Mesothelial cell of epicardium (in vitro differentiated cells): ENCODE measurements at places on chromosomes 6 and 20. TPM values are rescaled to one million over a fixed set of nuclear protein-coding genes. Genes with fewer than 3 reads are reported as not detected.

Gene CLIC5
- 1.8 to 2.4 TPM (median 2.1 TPM) in 3 replicates for total RNA-seq

Gene C4A
- 12.0 to 15.3 TPM (median 12.3 TPM) in 3 replicates for total RNA-seq

Gene CLDN20
- not detected in 3 replicates for total RNA-seq

Gene ZCCHC3
- total RNA-seq = 40.2 to 40.8 TPM (median 40.5 TPM) in 3 replicates

- DNase-seq = no peak
Measured at GRCh38 chr6:116497113-116497676, 14.2 kb upstream of the CALHM5 start.

GRCh38 chr20:25408890-25409289 lies 1.4 kb downstream of the GINS1 start:
- no peak for DNase-seq

DNA sequence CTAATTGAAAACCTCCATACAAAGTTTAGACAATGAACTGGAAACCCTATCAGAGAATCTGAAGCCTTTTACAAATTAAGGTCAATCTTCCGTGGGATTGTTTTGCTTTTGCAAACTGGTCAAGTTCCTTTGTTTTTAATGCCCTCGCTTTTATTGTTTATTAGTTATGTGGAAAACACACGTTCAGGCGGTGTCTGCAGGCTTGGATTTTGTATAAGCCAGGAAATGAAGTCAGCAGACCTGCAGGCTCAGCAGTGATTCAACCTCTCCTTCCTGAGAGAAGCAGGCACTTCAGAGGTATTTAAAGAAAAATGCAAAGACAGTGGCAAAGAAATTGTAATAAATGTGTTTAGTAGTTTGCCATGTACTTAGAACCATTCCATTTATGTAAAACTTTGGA lies 103.4 kb upstream of the PDE10A start:
- no peak for DNase-seq

DNA sequence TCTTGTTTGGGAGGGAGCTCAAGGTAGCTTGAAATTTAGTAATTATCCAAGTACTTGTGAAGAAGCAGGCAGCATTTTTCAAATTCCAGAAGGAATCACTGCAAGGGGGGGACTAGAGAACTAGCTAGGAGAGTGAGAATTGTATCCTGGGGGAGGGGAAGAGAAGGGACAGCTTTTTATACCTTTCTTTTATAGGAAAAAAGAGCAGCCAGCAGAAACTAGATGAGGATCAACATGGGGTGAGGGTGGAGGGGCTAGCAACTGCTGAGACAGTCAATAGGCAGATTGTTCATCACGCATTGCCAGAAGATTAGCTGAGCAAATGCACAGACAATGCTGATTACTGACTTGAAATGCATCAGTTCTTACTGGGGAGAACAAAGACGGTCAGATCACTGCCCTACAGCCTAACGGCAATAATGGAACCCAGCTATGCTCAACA lies 514.3 kb upstream of the CITED2 start:
- no peak for DNase-seq

GRCh38 chr6:26483727-26484126 lies 16.4 kb upstream of the BTN1A1 start:
- no peak for DNase-seq

DNA sequence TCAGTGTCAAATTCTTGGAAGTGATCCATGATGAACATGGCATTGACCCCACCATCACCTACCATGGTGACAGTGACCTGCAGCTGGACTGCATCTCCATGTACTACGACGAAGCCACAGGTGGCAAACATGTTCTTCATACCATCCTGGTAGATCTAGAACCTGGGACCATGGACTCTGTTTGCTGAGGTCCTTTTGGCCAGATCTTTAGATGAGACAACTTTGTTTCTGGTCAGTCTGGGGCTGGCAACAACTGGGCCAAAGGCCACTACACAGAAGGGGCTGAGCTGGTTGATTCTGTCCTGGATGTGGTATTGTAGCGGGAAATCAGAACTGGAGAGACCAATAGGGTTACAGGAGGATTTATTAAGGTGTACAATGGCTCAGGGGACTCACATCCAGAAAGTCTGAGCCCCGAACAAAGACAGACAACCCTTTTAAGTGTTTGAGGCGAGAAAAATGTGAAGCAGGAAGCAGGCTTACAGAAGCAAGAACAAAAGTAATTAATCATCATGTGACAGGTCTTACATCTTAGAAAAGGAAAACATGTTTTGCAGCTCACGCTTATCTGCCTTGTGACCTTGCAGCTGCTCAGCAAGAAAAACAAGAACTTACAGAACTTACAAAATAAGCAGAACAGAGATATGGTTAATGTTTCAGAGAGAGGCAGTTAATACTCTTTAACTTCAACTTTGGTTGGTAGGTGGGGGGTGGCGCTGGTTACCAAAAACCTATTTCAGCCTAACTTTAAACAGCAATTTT lies 58.8 kb upstream of the MOCS1 start:
- no peak for DNase-seq

GRCh38 chr6:154425034-154425433 lies 68.4 kb upstream of the IPCEF1 start:
- no peak for DNase-seq

DNA sequence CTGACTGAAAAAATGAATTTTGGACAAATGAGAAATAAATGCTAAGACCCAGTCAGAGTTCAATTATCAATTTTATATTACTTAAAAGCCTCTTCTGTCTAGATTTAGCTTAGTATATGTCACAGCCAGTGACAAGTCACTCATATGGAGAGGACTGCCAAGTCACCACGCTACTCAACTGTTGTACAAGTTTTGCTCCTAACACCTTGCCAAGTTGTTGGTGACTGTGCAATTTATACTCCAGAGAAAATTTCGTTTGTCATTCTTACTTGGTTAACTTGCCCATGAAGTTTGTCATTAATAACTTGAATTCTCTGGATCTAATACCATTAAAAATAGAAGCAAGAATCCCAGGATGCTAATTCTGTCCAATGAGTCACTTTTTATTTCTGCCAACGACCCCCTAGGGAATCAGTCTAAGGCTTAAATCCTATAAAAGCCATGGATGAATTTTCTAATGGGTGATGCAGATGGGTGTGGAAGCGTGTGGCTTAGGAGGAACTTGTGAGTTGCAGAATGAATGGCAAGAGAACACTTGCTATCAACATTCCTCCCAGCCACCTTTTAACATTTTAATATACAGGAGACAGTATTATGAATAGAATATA lies 30.4 kb upstream of the FBXO30 start:
- DNase-seq = no peak
